Kidney capillary endothelial cell (primary cell): ENCODE measurements at places on chromosomes 4 and X.

DNA sequence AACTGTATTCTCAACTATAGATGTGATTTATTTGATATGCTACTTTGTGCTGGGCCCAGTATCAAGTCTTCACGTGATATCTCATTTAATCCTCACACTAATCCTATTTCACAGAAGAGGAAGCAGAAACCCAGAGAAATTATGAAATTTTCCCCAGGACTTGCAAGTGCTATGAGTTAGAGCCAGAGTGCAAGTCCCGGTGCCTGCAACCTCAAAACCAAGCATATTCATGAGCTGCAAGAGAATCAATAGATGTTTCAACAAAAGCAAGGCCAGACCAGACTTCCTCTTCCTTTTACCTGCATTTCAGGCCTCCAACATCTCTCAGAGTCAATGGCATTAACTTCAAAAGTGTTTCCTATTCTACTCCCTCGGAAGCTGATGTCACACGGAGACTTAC is 92.2 kb upstream of the GATB start:
- DNase-seq, result no peak

GRCh38 chrX:39133971-39134370 is 332.7 kb downstream of the MID1IP1 start:
- DNase-seq, result no peak

DNA sequence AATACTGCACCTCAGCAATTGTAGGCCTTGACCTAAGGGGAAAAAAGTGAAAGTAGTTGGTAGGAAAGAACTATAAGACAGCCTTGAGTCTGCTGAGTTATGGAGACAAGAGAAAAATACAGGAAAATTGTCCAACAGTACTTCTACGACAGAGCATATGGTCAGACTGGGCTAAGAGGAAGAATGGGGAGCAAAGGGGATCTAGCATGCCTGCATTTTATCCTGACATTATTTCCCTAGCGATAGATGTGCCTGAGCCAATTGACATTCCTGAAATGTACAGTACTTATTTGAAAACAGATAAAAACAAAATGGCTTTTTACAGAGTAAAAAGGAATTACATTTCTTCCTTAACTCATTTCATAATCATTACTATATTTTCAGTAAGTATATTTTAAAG is 22.2 kb downstream of the GUCY1A1 start:
- DNase-seq, result no peak

DNA sequence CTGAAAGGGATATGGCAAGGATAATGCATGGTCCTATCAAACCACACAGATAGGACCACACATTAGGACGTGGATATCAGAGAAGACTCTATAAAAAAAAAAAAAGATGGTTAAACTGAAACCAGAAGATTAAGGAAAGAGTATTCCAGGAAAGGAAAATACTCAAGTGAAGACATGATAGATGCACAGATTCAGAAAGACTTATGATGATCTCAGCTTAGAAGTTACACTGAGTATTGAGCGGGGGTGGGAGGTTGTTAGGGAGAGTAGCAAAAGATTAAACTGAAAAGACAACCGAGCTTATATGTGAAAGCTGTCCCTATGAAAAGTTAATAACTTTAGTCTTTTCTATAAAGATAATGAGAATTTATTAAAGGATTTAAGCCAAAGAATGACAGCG is 211.0 kb upstream of the EMCN start:
- DNase-seq, result no peak

DNA sequence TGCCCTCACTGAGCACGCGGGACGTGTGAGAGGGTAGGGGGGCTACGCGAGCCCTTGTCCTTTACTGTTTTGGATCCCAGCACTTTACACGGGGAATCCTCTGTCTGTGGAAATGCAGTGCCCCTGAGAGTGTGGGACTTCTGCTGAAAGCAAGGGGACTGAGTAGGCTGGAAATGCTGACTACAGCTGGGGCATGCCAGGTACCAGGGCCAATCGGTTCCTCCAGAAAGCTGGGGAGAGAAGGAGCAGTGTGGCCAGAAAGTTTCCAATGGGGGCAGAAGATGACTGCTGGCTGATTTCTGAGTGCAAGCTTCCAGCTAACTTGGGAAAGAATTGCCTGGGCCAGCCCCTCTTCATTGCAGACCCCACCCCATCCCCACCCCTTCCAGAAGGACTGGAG is 1.5 kb downstream of the NHSL2 start:
- no peak for DNase-seq

- DNase-seq, result no peak
Measured at GRCh38 chrX:1418901-1419544, 27.1 kb upstream of the SLC25A6 start.

GRCh38 chrX:40748977-40749376 is 13.6 kb upstream of the MED14 start:
- no peak for DNase-seq

DNA sequence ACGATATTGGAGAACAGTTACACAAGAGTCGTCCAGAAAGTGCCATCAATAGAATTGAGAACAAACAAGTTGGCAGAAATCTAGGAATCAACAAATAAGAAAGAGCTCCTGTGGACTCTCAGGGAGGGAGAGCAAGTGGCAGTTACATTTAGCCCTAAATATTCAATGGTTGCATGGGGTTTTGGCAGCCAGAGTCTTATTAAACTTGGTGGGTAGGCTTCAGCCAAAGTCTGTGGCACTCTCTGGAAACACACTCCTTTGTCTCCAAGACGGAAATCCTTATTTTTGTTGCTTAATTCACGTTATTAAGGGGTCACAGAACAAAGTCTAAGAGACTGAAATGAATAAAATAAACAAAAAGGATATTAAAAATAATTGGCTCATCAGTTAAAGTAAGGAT is 742.2 kb upstream of the ATOH1 start:
- no peak for DNase-seq

DNA sequence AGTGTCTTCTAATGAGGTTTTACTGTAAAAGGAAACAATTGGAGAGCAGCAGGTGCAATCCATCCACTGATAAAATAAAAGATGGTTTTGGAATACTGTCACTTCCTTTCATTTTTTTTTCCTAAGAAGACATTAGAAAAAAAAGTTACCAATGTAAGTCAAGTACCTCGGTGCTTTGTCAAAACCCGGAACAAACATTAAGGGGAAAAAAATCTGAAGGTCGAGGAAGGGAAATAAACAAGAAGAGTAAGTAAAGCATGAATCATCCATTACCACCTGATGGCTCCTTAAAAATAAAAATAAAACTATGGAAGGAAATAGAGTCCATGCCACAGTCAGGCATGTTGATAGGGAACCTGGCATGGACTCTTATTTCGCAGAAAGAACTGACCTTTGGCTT is 15.3 kb upstream of the XPNPEP2 start:
- peak; percentile 42 for DNase-seq

GRCh38 chr4:72444092-72444491 is 124.9 kb downstream of the ADAMTS3 start:
- DNase-seq, result no peak

DNA sequence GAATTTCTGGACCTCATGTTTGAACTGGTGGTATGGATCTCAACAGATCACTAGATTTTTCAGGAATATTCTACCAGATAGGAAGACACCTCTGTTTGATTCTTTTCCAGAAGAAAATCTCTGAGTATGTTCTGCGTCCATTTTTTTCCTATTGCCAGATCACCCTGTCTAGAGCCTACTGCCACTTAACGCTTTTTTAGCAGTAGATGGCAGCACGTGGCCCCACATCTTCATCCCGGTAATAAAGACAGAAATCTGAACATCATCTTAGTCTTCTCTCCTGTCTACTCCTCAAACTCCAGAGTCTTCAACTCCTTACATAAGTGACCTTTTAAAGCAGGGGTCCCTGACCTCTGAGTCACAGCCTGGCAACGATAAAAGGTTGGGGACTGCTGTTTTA is 184.7 kb downstream of the TMA16 start:
- DNase-seq, result no peak

DNA sequence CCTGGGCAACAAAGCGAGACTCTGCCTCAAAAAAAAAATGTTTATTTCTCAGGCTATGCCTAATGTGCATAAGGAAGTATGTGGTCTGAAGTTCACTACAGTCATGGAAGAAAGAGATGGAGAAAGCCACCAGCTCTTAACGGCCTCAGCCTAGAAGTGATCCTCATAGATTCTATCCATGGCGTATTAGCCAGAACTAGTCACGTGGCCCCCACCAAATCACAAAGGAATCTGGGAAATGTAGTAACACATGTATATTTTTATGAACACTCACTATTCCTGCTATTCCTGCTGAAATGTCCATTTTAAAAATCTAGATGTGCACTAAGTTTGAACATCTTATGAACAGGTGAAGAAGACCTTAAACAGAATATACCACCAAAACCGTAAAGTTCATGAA is 33.8 kb downstream of the MTTP start:
- DNase-seq, result no peak

GRCh38 chrX:3345281-3346191 is 916 bp downstream of the MXRA5 start:
- no peak for DNase-seq

GRCh38 chr4:174523025-174523693 is 871 bp upstream of the HPGD start:
- peak; percentile 7 for DNase-seq

- no peak for DNase-seq
Measured at GRCh38 chr4:110710070-110710469, 87.2 kb upstream of the PITX2 start.

DNA sequence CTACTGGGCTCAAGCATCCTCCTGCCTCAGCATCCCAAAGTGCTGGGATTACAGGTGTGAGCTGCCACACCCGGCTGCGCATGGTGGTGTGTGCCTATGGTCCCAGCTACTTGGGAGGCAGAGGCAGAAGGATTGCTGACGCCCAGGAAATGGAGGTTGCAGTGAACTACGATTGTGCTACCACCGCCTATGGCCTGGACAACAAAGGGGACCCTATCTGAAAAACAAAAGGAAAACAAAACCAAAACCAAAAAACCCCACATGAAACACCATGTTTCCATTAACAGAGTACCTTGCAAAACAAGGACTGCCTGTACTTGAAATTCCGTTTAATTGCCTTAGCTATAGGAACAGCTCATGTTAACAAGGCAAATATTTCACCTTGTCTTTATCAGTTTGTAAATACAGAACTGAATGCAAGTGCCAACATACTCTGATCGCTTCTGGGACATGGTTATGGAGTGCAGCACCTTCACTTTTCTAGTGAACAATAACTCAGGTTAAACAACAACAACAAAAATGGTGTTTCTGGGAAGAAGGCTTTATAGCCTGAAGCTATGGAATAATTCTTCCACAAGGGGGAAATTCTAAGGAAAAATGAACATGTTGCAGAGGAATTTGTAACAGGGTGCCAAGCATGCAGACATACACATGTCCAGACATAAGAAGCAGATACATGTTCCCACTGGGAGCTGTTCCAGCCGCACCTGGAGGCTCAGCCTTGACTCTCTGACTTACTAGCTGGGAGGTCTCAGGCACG is 73.2 kb upstream of the STS start:
- DNase-seq, result no peak

GRCh38 chr4:179110816-179111215 is 1668.6 kb upstream of the AGA start:
- no peak for DNase-seq

DNA sequence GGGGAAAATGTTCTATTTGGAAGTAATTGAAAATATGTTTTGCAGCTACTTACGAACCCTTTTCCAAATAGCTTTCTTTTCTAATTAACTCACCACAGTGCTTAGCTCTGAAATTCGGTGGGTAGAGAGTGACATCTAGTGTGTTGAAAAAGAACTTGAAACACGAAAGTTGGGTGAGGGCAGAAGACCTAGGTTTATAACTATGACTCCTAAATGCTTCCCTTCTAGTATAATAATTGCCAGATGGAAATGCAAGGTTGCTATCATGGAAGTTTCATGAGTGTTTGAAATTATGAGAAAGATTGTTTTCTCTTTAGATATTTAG is 77.3 kb upstream of the NOCT start:
- DNase-seq, result peak; percentile 40

DNA sequence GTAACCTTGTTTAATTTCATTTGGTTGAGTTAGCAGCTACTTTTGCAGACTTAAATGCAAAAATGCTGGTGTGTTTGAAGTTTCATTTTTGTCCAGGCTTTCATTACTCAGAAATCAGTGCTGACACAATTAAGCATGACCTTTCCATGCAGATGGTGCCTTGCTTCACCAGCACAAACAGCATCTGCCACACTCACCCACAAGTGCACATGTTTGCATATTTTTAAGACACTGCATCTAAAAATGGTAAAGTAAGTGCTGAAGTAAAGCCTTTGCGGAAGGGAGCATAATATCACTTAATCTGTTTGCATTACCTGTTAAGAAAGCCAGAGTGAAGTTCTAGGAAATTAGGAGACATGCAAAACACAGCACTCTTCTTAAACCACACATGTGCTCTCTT is 7.3 kb upstream of the DAPP1 start:
- no peak for DNase-seq

DNA sequence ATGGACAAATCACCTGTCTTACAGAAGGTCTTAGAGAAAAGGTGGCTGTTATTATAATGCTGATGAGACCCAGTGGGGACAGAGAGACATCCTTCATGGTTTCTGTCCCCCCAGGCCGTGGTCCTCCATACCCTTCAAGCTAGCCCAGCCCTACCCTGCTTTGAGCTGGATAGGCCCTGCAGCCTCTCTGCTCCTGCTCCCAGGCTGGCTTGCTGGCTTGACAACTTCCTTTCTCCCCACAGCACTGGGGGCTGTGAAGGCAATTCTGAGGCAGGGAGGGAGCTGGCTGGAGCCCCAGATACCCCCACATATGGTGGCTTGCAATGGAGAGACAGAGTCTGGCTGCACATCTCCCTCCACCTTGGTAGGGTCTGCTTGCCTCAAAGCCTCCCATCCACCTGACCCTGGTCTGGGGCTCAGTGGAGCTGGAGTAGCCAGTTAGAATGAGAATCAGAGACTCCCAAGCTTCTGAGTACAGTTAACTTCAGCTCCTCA is 118.2 kb downstream of the PJA1 start:
- DNase-seq, result no peak

DNA sequence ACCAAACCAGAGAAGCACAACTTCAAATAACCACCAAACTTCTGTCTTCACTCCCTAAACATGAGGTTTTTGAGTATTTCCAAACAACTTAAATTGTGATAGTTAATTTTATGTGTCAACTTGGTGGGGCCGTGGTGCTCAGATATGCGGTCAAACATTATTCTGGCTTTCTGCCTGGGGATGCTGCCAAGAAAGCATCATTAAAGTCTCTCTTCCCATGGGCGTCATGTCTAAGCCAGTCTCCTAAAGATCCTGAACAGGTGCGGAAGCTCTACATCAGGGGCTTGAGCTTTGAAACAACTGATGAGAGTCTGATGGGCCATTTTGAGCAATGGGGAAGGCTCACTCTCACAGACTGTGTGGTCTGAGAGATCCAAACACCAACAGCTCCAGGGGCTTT is 24.1 kb upstream of the SOD3 start:
- DNase-seq, result no peak

- DNase-seq, result no peak
Measured at GRCh38 chr4:39497909-39498726, 29.1 kb downstream of the UGDH start.

GRCh38 chr4:73989031-73989430 is 1.0 kb upstream of the PPBP start:
- DNase-seq, result no peak

GRCh38 chr4:53103481-53103880 is 241.4 kb downstream of the RASL11B start:
- DNase-seq, result peak; percentile 82

- no peak for DNase-seq
Measured at GRCh38 chr4:111537871-111538270, 607.4 kb upstream of the FAM241A start.
